ENCODE measurements at places on chromosomes 3 and 15.

DNA sequence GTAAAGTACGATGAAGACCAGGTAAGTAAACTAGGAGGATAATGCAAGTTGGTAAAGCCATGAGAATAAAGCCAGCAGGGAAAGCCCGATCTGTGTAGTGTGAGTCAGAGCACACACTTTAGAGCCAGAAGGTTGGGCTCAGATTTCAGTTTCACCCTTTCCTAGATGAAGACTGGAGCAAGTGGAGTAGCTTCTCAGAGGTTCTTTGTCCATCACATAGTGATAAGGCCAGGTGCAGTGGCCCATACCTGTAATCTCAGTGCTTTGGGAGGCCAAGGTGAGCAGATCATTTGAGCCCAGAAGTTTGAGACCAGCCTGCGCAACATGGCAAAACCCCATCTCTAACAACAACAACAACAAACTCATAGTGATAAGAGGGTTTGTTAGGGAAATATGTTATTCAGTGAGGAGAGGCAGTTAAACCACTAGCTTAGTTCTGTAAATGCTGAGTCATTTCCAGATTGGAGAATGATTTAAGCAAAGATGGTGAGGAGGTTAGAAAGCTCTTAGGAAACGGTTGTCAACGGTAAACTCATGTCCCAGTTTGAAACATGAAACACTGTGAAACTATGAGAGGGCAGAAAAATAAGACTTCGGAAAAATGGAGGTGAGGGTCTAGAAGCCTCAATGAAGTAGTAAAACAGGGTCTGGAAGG is 39.0 kb downstream of the IL12A start:
- no peak for DNase-seq

DNA sequence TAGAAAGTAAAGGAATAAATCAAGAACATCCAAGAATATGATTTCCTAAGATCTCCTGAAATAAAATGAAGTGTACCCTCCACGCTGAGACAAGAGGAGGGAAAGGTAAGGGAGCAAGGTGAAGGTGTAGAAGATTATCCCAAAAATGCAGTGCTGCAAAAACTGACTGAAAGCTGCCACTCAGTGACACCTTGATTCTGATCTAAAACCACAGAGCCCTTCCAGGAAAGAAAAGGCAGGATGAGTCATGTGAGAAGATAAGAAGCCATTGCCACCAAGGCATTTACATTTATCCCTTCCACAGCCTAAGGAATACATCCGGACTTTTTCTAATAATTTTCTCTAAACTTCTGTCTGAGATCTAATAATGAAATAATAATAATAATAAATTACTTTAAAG is 49.9 kb downstream of the IGSF11 start:
- DNase-seq: no peak

- DNase-seq: no peak
Measured at GRCh38 chr3:9183011-9183410, 66.4 kb downstream of the SRGAP3 start.

- no peak for DNase-seq
Measured at GRCh38 chr3:16877911-16878310, 6.8 kb upstream of the PLCL2 start.

GRCh38 chr15:77409259-77410156 is 10.4 kb downstream of the PEAK1 start:
- no peak for DNase-seq
